GM04503 (cell line): ENCODE measurements at places on chromosomes 12 and 14.

DNA sequence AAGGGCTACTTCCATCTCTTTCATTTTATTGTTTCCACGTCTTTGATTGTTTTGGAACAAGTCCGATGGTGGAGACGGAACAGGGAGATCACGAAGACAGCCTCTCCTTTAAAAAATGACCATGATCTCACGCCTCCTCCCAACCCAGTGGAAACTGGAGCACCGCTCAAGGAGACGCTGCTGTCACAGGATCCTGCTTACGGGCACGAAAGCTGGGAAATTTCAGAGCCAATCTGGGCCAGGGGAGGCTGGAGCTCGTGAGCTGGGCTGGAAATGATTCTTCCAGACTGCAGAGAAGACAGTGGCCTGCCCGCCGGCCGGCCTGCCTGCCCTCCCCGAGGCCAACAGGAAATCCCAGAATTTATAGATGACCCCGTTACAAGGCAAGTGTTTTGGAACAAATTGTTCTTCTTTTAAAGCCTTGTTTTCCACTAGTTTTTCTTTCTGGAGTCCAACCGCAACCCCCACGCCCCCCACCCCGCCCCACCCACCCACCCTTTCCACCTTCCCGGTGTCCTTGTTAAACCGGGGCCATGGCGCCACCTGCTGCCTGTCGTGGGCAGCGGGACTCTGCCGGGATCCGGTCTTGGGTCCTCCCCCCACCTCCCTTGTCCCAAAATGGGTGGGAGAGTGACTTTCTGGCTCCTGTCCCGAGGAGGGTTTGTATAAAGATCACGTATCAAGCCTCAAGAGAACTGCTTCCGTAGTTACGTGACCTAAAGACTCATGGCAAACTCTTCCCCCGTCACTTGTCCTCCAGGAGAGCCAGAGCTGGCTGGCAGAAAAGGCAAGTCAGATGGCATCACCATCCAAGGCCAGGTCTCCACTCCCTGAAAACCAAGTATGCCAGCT, 40.3 kb downstream of the MAP1LC3B2 start:
- no peak for DNase-seq

DNA sequence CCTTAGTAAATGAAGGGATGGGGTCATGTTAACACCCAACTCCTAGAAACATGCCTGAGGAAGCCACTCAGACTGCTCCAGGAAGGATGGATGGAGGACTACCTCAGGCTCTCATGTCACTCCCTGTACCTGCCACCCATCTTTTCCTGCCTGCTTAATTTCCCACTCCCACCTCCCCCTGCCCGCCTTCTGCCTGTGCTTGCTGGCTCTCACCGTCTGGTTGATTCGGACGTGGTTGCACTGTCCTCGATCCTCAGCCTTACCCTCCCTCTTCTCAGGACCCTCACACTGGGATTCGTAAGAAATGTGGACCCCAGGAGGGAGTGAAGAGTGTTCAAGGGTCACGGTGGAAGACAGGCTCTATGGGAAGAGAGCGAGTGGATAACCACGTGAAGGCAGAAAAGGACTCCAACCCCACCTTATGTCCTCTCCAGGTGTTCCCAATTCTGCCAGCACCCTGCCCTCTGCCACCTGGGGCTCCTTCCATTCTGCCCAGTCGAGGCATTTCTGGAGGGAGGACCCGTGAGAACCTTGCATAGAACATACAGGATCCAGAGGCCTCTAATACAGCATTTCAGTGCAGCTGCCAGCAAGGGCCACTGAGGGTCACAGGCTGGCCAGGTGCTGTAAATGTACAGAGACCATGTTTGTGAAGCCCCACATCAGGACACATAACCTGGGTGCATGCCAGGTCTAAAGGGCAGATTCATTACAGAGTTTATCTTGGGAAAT, 12.9 kb downstream of the ITGB7 start:
- DNase-seq, result no peak

GRCh38 chr12:106861984-106862916, 87.8 kb downstream of the RIC8B start:
- DNase-seq, result peak; percentile 77

- DNase-seq, result no peak
These were observed 16.0 kb downstream of the METTL3 start for GRCh38 chr14:21494902-21495762.

DNA sequence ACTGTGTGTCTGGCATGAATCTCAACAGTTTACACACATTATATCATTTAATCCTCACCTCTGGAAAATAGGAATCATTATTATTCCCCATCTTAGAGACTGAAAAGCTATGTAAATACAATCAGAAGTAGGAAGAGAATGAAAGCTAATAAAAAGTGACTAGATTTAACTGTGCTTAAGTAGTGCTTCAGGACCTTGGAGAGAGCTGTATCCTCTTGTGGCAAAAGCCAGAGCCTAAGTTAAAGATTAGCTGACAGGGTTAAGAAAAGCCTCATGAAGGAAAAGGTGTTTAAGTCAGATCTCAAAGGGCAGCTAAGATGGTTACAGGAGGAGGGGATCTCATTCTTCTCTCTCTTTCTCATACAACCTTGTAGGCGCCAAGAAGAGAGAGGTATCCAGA, 65.3 kb upstream of the TMEM233 start:
- no peak for DNase-seq

DNA sequence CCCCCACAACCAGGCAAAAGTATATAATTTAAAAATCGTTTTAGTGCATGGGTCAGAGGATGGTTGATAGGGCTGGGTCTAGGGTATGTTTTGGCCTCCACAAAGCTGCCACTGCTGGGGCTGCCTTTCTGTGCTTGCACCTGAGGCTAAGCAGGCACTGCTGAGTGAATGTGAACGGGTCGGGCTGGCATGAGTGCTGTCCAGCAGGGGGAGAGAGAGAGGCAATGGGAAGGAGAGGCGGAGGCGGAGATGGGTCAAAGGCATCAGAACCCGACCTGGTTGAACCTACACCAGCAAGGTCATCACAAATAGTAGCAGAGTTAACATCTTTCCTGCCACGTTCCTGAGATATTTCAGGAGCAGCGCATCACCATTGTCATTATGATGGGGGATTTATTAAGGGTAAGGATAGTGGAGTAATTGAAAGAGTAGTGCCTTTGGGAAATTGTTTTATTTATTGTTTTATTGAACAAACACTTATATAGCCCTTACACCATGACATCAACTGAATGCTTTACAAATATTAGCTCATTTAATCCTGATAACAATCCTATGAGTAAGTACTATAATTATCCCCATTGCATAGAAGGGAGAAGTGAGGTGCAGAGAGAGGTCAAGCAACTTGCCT, 5.8 kb upstream of the NRXN3 start:
- no peak for DNase-seq

DNA sequence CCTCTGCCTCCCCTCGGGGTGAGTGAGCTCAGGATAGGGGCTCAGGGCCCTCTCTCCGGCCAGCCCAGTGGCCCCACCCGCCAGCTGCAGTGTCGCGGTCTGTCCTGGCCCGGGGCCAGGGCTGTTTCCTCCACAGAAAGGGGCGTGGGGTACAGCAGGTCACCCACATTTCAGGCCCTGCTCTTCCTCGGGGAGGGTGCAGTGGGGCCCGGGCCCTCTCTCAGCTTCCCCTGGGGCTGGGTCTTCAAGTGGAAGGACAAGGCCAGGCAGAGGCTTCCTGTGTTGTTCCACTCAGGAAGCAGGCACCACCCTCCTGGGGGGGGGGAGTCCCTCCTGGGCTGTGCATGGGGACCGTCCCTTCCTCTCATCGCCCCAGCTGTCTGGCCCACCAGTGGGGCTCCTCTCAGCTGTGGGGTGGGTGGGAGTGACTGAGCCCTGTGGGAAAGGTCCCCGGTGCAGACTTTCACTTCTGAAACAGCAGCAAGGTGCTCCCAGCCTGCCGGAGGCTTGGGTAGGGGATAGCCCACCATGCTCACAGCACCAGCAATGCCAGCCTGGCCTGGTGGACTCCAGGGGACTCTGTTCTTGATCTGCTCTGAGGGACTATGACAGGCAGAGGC, 3.7 kb downstream of the GPR132 start:
- DNase-seq, result no peak

- no peak for DNase-seq
These were observed 17.9 kb downstream of the WASHC3 start for GRCh38 chr12:102043928-102044327.

GRCh38 chr14:67045440-67045839, 143.8 kb upstream of the GARIN2 start:
- DNase-seq, result no peak

DNA sequence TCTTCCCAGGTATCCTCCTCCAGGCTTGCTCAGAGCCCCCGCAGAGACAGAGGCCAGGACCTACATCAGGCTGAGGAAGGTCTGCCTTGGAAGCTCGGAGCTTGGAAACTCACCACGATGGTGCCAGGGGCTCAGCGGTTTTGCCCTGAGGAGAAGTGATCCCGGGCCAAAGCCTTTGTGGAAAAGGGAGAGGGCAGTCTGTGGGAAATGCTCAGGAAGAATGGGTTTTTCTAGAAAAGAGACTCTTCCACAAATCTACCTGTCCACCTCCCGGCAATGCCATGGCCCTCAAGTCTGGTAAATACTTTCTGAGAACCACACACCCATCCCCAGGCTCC, 8.0 kb downstream of the KRT2 start:
- DNase-seq, result no peak

DNA sequence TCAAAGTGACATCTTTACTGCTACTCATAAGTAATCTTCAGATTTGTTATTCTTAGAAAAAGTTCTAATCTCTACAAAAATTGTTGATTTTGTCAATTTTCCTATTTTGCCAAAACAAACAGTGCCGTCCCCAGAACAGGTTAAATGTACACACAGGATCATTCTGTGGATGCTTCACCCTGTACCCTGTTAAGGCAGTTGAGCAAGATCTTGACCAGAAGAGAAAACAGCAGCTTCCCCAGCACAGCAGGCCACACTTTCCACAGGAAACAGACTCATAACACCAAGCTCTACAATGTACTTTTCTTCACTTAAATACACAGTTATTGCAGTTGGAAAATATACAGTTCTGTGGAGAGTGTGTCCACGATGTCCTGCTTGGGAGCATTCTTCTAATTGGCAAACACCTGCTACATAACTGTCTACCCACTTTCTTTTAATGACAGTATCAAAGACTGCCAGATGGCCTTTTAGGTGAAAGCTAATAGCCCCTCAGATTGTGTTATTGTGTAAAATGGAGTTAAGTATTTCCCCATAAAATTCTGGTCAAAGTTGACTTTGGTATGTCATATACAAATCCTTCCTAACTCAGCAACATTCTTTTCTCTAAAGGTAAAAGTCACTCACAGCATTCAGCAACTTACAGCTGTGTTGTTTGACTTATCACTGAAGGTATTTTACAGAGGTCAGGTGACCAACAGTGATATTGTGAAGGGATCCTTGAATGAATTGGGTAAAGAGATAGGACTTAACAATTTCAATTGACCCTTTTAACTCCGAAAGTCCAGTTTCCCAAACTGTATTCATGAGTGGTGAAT, 77.0 kb downstream of the SEC23A start:
- no peak for DNase-seq

DNA sequence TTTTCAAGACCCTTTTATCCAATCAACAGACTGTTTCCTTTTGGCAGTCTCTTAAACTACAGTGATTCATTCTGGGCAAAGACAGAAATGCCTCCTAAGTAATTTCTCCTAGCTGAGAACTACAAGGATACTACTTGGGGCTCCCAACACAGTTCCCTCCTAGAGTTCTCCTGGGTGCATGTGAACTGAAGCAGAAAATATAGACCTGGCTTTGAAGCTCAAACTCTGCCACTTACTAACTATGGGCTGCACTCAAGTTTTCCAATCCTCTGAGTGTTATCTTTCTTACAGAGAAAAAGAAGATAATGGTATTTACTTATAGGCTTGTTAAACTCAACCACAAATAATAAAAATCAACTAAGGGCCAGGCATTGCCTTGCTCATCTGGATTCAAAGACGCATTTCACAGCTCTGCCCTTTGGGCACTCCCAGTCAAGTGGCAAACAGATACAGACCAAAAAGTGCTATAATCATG, 97.6 kb downstream of the EFCAB11 start:
- no peak for DNase-seq

GRCh38 chr14:50028458-50028857, 87.9 kb downstream of the VCPKMT start:
- DNase-seq, result no peak

DNA sequence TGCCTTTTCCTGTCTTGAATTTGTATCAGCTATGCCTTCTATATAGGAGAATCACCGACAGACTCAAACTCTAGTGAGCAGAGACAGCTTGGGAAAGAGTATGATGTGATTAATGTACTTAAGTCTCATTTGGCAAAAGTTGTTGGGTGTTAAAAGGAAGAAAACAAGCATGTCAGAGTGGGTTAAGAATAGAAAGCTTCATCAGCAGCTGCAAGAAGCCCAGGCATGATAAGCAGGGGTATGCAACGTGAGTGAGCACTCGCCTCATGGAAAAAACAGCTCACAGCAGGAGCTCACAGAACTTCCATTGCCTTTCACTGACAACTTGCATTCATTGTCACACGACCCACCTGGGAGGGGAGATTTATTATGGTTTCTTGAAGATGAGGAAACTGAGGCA, 35.9 kb upstream of the WNK1 start:
- no peak for DNase-seq

- no peak for DNase-seq
These were observed 62.4 kb downstream of the GSC start for GRCh38 chr14:94707494-94707893.

DNA sequence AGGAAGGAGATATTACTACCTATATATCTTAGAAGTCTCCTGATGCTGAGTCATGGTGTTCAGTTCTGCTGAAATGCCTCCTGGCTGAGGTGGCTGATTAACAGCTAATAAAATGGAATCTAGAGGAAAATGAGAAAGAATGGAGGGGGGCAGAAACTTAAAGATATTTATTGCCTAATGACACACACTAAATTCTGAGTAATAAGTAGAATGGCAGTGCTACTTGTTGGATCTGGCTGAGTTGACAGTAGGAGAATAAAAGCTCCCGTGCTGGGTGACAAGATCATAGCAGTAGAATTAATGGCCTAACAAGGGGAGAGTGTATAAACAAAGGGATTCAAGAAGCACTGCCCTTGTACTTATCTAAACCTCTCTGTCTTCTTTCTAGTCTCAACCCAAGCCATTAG, 137.5 kb downstream of the CNTN1 start:
- DNase-seq, result no peak

- no peak for DNase-seq
These were observed 32.0 kb upstream of the SEL1L start for GRCh38 chr14:81565441-81566290.
